ENCODE measurements at places on chromosomes 3 and 15. TPM values are rescaled to one million over a fixed set of nuclear protein-coding genes. Genes with fewer than 3 reads are reported as not detected.

The HYAL2 gene
- 65.6 TPM for total RNA-seq

The SNX22 gene
- total RNA-seq = 0.87 TPM

The FGF12 gene
- 0.22 TPM for total RNA-seq

The ZPLD1 gene
- 0.62 TPM for total RNA-seq

The GLDN gene
- 0.22 TPM for total RNA-seq

The GOLGA8T gene
- total RNA-seq = not detected

The KCNAB1 gene
- not detected for total RNA-seq

The MYO9A gene
- total RNA-seq = 55.9 TPM

The FAM107A gene
- total RNA-seq = not detected

The CSK gene
- total RNA-seq = 26.5 TPM

The PPP1R14D gene
- not detected for total RNA-seq

The LRTM1 gene
- not detected for total RNA-seq

The CALML4 gene
- 1.1 TPM for total RNA-seq

The CLEC3B gene
- total RNA-seq = 0.25 TPM

The TXNRD3 gene
- total RNA-seq = 8.6 TPM

The CNTN6 gene
- total RNA-seq = not detected

The SPINT1 gene
- 0.66 TPM for total RNA-seq

The ITGA11 gene
- total RNA-seq = 2.8 TPM

The WDR93 gene
- total RNA-seq = under 0.01 TPM

The CP gene
- total RNA-seq = not detected

The LEKR1 gene
- 1.3 TPM for total RNA-seq

The OR5K2 gene
- total RNA-seq = not detected

The SI gene
- not detected for total RNA-seq

The NCKIPSD gene
- total RNA-seq = 11.5 TPM

The IMPG2 gene
- 0.44 TPM for total RNA-seq

The NKIRAS1 gene
- total RNA-seq = 14.2 TPM
